ENCODE measurements at places on chromosomes 13 and 19.
A peak's percentile ranks its signal among the peaks of the same experiment; 100 is the strongest.

- no peak for DNase-seq
Measured at GRCh38 chr13:63851526-63851925, 2435.9 kb upstream of the PCDH20 start.

- no peak for DNase-seq
Measured at GRCh38 chr13:108943842-108944241, 314.4 kb downstream of the MYO16 start.

DNA sequence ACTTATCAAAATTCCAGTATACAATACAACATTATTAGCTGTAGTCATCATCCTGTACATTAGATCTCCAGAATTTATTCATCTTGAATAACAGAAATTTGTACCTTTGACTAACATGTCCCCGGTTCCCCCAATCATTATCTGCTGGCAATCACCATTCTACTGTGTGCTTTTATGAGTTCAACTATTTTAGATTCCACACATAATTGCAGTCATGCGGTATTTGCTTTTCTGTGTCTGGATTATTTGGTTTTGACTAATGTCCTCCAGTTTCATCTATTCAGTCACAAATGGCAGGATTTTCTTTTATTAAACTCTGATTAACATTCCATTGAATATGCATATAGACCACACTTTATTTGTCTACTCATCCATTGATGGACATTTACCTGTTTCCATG, 530.7 kb upstream of the SLITRK1 start:
- DNase-seq = no peak

- DNase-seq = peak; percentile 76
Measured at GRCh38 chr19:44748426-44749254, at the start of gene BCL3. Gene BCL3 (plus strand): TSS chr19:44748708. CDS start chr19:44748791, 83 bp downstream.

GRCh38 chr13:48773531-48774275, 120.0 kb downstream of the CYSLTR2 start:
- DNase-seq = no peak

- no peak for DNase-seq
Measured at GRCh38 chr19:44573183-44573582, 40.2 kb upstream of the IGSF23 start.

DNA sequence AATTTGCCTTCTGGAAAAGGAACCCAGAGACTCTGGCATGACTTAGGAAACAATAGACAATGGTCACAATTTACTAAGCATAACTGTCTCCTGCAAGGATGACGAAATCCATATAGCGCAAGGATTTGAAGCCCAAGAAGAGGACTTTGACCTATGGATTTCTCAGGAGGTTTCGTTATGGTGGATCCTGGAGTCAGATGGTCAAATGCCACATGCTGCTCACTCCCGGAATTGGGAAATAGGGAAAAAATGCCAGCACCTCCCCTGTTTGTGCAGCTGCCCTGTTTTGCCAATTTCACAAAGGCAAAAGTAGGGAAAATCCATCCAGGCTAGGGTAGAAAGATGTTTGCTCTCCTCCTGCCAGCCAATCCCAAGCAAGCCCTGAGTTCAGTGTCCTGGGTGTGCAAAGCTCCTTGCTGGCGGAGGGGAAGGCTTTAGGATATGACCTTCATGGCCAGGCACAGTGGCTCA, 23.4 kb downstream of the RDH8 start:
- no peak for DNase-seq

- peak; percentile 81 for DNase-seq
Measured at GRCh38 chr19:14432791-14433553, at the start of gene PKN1. Gene PKN1 (plus strand): TSS chr19:14433306. CDS start chr19:14433522, 216 bp downstream.

DNA sequence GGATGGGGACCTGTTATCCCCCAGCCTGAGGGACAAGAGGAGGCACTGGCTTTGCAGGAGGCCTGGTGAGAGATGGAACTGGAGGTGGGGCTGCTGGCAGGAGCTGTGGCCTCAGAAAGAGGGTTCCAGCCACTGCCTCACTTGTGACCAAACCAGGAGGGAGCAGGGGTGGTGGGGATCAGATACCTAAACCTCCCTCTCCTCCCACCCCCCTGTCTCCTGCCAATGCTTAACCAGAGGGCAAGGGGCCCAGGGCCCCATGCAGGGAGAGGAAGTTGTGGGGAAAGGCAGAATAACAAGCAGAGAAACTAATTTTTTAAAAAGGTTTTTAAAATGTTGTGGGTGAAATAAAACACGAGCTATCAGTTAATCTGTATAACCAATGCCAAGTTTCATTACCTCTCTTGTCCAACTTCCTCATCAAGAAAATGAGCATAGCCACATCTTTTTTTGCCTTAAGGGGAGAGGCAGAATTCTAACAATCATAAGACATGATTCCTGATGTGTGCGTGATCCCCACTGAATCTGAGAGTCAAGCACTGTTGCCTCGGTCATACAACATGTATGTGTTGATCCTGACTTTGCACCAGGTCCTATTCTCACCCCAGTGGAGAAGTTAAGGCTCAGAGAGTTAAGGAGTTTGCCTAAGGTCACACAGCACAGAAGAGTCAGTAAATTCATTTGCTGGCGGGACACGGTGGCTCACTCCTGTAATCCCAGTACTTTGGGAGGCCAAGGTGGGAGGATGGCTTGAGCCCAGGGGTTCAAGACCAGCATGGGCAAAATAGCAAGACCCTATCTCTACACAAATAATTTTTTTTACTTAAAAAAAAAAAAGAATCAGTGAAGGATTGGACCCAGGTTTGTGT, 12.9 kb downstream of the FXYD5 start:
- no peak for DNase-seq

DNA sequence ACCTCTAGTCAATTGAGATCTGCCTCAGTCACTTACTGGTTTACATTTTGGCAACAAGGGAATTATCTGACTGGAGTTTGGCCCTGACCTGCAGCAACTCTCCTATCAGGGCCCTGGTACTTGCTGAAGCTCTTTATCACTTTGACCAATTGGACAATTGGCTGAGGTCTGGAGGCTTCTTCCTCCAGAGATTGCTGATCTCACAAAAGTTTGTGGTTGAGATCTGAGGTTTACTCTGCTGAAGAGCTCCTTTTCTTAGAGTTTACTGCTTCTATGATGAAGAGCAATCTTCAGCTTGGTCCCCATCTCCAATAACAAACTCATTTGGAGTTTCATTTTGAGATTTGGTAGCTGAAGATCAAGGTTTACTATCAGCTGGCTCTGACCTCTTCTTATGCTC, 276.9 kb upstream of the SGCG start:
- DNase-seq = no peak

GRCh38 chr19:35797663-35798062, 15.0 kb downstream of the PRODH2 start:
- DNase-seq = no peak

- DNase-seq = no peak
Measured at GRCh38 chr13:103371271-103371670, 305.1 kb upstream of the SLC10A2 start.
